Neural crest cell (in vitro differentiated cells): ENCODE measurements at places on chromosomes 5 and 9.

- no peak for DNase-seq
Observed at GRCh38 chr5:157570531-157571200, 4.9 kb downstream of the ADAM19 start.

GRCh38 chr9:118455259-118455658 is 751.1 kb downstream of the TLR4 start:
- no peak for DNase-seq

DNA sequence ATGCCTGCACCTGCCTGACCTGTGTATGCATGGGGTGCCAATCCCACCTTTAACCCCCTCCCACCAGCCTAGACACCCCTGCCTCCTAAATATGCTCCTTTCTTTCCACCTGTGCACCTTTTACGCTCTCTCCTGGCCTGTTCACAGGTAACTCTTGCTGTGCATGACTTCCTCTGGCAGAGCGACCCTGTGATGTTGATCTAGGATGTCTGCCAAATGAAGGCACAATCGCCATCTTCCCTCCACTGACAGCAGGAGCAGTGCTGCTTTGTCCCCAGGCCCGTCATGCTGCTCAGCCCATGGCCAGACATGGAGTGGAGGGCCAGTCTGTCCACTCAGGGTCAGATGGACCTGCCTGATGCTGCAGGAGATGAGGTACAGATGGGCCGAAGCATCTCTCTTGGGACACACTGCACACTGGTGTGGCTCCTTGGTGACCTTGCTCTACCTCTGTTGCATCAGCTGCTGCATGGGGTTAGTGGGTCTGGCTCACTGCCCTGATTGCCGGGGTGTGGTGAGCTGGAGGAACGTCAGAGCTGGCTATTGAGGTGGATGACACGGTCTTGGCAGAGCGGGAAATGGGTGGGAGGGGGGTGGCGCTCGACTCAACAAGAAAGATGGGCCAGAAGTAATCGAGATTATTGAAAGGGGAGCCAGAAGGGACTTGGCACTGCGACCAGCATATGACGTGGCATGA is 101.7 kb upstream of the PITX1 start:
- DNase-seq = no peak

GRCh38 chr5:136809382-136809781 is 444.0 kb upstream of the TRPC7 start:
- DNase-seq = no peak

DNA sequence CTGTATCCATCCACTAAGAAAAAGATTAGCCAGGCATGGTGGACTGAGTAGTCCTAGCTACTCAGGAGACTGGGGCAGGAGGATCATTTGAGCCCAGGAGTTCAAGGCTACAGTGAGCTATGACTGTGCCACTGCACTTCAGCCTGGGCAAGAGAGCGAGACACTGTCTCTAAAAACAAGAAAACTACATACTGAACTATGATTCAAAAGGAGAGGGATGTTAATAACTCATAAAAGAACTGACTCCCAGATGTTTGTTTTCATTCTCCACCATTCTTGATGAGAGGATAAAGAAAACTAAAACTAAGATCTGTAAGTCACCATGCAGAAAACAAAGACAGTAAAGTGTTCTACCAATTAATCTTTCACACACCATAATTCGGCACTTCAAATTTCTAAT is 53.5 kb downstream of the AUH start:
- no peak for DNase-seq

DNA sequence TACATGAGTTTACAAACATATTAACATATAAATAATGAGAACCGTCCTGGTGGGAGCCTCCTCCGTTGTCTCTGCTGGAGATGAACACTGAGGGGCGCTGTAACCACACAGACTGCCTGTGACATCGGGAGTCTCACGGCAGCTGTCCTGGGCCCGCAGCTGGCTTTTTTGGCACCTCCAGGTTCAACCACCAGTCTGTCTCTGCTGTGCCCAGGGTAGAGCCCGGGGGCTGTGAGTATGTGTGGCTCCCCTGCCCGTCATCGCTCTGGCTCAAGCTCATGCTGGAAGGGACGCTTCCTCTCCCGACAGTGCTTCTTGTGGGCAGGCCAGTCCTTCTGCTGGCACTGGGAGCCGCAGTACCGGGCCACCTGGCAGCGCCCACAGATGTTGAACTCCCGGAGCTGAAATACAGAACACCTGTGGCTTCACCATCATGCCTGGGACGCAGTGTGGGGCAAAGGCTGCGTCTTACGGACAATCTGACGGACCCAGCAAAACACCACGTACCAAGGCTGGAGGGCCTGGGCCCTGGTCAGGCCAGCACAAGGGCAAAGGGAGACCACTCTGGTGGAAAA is 3.6 kb upstream of the DPH7 start:
- no peak for DNase-seq

GRCh38 chr9:99012957-99013512 is 69.3 kb downstream of the COL15A1 start:
- DNase-seq = no peak

- no peak for DNase-seq
Observed at GRCh38 chr5:64952951-64953673, 184.4 kb downstream of the CWC27 start.

GRCh38 chr5:170293273-170293672 is 4.3 kb downstream of the LCP2 start:
- DNase-seq = no peak

- no peak for DNase-seq
Observed at GRCh38 chr5:179906294-179906794, 1.4 kb downstream of the TBC1D9B start.

DNA sequence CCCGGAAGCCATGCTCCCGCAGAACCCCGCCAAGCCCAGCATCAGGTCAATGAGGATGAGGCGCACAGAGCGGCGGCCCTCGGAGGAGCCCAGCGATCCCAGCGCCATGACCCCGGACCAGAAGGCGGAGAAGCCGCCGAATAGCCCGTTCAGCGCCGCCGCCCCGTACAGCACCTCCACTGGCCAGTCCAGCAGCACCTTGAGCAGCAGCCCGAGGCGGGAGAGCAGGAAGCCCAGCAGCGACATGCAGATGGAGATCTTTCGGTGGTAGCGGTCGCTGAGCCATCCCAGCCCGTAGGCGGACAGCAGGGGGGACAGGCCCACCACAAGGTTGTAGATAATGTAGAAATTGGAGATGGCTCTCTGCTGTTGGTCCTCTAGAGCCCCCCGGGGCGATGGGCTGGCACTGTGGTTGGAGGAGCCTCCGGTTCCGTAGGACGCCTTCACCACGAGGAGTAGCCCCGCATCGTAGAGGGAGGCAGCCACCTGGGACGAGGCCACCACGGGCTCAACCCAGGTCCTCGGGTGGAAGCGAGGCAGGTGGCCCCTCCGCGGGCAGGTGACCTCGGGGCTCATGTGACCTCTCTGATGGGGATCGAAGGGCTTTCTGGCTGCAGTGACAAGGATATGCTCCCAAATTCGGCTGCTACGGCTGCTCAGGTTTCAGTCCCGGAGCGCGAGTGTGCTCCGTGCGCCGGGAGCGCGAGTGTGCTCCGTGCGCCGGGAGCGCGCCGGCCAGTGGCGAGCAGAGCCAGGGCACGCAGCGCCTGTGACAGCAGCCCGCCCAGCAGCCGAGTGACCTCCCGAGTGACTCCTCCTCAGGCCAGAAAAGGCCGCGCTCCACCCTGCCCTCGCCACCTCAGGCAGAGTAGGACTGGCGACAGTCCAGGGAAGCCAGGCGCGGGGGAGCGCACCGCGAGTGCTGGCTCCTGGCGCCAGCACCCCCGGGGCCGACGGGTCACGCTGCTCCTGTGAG is at the start of gene SLC46A2:
SLC46A2 (minus strand) TSS at position 771 of the 976 bp plus-strand sequence; CDS start at position 576, 195 bp downstream.
- peak; percentile 16 for DNase-seq

DNA sequence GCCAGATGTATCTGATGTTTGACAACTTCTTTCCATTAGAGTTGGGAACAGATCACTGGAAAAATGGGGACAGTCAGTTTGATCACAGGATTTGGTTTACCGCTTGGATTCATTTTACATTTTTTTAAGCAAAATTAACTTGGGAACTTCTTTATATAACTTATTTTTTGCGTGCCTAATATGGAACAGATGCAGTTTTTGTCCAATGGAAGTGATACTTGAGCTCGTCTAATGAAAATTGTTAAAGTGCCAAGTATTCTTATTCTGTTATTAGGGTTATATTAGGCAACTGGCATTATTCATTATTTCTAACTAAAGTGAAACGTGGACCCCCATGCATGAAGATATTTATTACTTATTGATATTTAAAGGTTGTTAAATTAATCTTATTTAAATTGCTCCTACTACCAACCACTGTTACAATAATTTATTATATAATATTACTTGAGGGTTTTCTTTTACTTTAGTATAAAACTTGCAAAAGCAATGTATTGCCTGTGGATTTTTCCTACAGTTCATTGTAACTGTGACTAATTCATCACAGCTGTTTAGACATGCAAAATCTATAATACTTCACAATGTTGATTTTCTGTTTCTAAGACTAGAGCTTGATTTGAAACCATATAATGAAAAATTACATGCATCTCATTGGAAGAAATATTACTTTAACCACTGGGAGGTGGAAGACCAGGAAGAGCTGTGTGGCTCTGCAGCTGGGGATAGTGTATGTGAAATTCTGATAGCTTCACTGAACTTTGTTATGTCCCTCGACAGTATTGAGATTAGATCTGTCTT is 787.3 kb upstream of the WWC1 start:
- DNase-seq = no peak

- no peak for DNase-seq
Observed at GRCh38 chr9:76290555-76290954, 103.7 kb downstream of the RFK start.

DNA sequence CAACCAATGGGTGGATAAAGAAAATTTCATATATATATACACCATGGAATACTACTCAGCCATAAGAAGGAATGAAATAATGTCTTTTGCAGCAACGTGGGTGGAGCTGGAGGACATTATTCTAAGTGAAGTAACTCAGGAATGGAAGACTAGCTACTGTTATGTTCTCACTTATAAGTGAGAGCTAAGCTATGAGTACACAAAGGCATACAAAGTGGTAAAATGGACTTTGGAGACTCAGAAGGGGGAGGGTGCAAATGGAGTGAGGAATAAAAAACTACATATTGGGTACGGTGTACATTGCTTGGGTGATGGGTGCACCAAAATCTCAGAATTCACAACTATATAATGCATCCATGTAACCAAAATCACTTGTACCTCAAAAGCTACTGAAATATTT is 67.2 kb upstream of the RUSC2 start:
- DNase-seq = no peak

GRCh38 chr5:67983251-67984110 is 232.1 kb upstream of the PIK3R1 start:
- no peak for DNase-seq

DNA sequence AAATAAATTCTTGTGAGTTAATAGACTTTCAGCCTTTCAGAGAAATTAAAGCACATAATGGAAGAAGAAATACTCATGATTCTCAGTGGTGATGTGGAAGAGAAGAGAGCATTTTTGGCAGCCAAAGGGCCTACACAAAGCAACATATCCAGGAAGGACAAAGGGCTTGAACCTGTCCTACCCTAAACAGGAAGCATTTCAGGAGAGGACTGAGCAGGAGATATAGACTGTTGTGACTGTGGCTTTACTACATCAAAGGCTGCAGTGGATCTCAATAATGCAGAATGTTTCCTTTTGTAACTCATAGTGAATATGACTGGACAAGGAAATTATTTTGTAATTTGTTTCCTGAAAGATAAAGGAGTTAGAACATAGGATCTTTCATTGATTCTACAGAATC is 1.3 kb upstream of the PARP8 start:
- DNase-seq = no peak

DNA sequence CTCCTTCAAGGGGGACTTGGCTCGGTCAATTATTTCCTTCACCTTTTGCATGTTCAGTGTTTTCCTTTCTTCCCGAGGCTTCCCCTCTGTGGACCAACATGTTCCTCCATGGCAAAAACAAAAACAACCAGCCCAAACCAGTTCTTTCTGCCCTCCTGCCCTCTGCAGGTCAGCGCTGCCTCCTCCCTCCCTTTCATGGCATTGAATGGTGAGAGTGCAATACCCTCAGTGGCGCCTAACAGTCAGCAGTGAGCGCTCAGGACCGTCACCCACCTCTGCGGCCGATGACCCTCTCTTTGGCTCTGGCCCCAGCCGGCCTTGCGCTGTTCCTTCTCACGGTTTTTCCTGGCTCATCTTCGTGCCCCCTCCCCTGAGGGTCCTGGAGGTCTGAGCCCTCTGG is 34.4 kb upstream of the GNE start:
- DNase-seq = no peak

GRCh38 chr9:37342493-37342892 is 80.0 kb upstream of the GRHPR start:
- DNase-seq = no peak

DNA sequence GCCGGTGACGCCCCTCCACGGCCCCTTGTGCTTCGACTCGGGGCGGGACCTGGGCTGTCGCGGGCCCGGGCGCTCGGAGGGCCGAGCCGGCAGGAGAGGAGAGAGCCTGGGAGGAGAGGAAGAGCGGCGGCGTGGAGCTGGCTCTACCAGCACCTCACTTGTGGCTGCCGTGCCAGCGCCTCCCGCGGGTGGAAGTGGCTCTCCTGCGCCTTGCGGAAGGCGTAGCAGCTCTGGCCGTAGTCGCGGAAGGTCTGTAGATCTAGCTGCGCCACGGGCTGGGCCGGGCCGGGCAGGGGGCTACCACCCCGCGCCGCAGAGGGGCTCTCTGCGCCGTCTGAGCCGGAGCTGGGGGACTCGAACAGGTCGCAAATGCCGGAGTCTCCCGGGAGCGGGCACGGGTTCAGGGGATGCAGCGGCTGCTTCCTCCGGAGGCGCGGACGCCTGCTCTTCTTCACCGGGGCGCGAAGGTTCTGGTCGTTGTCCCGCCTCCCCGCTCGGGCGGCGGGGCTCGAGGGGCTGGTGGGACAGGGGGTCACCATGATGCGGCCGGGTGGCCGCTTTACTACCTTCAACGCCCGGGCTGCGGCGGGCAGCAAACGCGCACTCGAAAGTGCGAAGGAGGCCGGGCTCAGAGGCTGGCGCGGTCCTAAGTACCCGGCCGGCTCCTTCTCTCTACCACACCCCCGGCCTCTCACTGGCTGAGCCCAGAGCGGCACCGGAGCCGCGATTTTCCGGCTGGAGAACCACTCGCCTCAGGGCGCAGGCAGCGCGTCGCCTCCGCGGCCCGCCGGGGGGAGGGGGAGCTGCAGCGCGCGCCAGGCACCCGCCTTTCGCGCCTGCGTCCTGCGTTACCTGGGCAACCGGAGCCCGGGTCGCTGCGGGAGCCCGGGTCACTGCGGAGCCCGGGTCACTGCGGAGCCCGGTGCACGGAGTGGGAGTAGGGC is at the start of gene CCNO:
CCNO (minus strand) TSS at position 624 of the 944 bp plus-strand sequence; CDS start at position 539, 85 bp downstream.
- peak; percentile 68 for DNase-seq

DNA sequence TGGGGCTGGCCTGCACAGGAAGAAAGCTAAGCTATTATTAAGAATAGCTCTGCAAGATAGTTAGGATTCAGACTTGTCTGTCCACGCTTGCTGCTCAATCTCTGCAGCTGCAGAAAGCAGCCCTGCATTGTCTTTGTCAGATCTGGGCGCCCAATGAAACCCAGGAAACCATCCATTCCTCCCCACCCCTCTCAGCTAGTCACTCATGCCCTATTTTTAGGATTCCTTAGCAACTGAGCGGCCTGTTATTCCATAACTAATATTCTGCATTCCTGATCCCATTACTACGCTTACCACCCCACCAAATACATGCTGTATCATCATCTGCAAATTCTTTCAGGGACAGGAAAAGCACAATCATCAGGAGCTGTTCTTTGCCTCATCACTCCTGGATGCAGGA is 52.9 kb upstream of the APC start:
- no peak for DNase-seq

- DNase-seq = no peak
Observed at GRCh38 chr5:146409054-146409671, 38.0 kb upstream of the TCERG1 start.

- DNase-seq = no peak
Observed at GRCh38 chr9:95993337-95993736, 117.8 kb downstream of the ERCC6L2 start.
